ENCODE measurements at places on chromosomes 5 and 9. TPM values are rescaled to one million over a fixed set of nuclear protein-coding genes. Genes with fewer than 3 reads are reported as not detected.

DNA sequence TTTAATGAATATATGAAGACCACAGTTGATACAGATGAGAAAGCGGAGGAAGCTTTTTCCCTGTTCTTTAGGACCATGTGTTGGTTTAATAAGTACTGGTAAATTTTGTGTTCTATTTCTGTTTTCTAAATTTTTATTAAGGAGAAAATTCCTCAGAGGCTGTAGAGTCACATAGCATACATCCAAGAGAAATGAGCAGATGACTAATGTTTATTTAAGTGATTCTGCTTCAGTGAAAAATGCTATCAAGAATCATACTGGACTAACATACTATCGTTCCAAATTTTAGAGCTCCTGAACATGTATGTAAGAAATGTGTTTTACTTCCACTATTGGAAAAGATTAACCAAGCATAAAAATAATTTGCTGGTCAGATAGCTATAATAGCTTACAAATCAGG lies 115.0 kb downstream of the KIAA1958 start:
- no peak overlapping the region for H3K4me3 ChIP-seq
- no peaks in the 10 kb centered on the region for H3K36me3 ChIP-seq
- H3K27me3 ChIP-seq: no peaks in the 10 kb centered on the region
- H3K27ac ChIP-seq: no peak overlapping the region
- peaks cover 5% of the 10 kb centered on the region for H3K4me1 ChIP-seq
- no peak for DNase-seq

BHMT gene
- total RNA-seq: not detected

- H3K27me3 ChIP-seq: no peaks in the 10 kb centered on the region
- no peaks in the 10 kb centered on the region for H3K4me1 ChIP-seq
- no peak for DNase-seq
- H3K27ac ChIP-seq: no peak overlapping the region
- no peaks in the 10 kb centered on the region for H3K36me3 ChIP-seq
These were observed 42.1 kb upstream of the SLC25A51 start for GRCh38 chr9:37946041-37946440.

DNA sequence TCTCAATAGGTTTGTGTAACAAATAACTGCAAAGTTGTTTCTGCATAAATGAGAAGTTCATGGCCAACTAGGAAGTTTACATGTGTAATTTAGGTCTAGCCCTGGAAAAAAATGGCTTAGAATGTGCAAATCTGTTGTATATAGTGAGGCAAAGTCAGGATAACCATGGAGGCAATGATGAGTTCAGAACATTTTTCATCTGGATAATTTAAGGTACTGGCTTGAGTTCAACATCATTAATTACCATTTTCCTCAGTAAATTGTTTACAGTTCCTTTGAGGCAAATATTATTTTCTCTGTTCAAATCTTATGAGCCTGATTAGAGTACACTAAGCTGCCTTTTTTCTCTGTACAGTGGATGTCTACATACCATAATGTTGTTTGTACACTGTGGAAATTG lies 1259.0 kb upstream of the NUDT12 start:
- H3K27ac ChIP-seq: no peak overlapping the region
- H3K36me3 ChIP-seq: no peaks in the 10 kb centered on the region
- no peak for DNase-seq
- no peaks in the 10 kb centered on the region for H3K27me3 ChIP-seq
- no peaks in the 10 kb centered on the region for H3K4me1 ChIP-seq
- no peak overlapping the region for H3K4me3 ChIP-seq

BAAT gene
- total RNA-seq: 0.07 TPM

- H3K4me1 ChIP-seq: peaks cover 19% of the 10 kb centered on the region
- DNase-seq: no peak
- H3K27ac ChIP-seq: no peak overlapping the region
These were observed 13.0 kb upstream of the MSANTD3 start for GRCh38 chr9:100413839-100414420.

GRCh38 chr9:38227061-38227540 lies 158.1 kb upstream of the SHB start:
- H3K27me3 ChIP-seq: peaks cover 15% of the 10 kb centered on the region
- H3K27ac ChIP-seq: no peak overlapping the region
- peaks cover 20% of the 10 kb centered on the region for H3K4me1 ChIP-seq
- peak overlapping the region; percentile 55 for H3K4me3 ChIP-seq

FAM170A gene
- not detected for total RNA-seq

DNA sequence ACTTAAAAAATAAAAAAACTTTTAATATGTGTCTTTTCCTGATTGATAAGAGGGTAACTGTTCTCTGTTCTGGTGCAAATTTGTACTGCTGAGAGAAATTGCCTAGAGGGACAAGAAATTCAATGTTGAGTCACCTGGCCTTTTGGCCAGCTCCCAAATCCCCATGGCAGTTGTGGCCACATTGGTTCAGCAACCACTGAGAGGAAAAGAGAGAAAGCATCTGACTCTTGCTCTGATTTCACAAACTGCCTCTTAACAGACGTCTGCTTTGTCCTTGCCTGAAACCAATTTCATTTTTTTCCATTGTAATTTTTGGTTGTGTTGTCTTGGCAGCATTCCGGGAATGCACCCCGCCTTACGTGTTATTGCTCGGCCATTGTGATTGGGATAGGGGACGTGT lies 42.4 kb downstream of the NTRK2 start:
- H3K36me3 ChIP-seq: no peaks in the 10 kb centered on the region
- no peak overlapping the region for H3K27ac ChIP-seq
- peaks cover 15% of the 10 kb centered on the region for H3K4me1 ChIP-seq
- no peak for DNase-seq
- peaks cover 3% of the 10 kb centered on the region for H3K27me3 ChIP-seq

DNA sequence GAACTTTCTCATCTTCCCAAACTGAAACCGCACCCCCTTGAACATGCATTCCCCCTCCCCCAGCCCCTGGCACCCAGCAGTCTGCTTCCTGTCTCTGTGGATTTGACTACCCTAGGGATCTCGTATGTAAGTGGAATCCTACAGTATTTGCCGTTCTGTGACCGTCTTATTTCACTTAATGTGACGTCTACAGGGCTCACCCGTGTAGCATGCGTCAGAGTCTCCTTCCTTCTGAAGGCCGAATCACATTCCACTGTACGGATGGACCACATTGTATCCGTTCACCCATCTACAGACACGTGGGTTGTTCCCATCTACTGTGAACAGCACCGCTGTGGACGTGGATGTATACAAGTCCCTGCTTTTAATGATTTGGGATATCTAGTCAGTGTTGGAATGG lies 4.5 kb downstream of the PRRX2 start:
- H3K27ac ChIP-seq: no peak overlapping the region
- DNase-seq: no peak
- H3K36me3 ChIP-seq: no peaks in the 10 kb centered on the region
- H3K27me3 ChIP-seq: peaks cover 12% of the 10 kb centered on the region
- peaks cover 6% of the 10 kb centered on the region for H3K4me1 ChIP-seq

HEMGN gene
- 2.2 TPM for total RNA-seq
